ENCODE measurements at places on chromosomes 11 and 22. TPM values are rescaled to one million over a fixed set of nuclear protein-coding genes. Genes with fewer than 3 reads are reported as not detected.

DNA sequence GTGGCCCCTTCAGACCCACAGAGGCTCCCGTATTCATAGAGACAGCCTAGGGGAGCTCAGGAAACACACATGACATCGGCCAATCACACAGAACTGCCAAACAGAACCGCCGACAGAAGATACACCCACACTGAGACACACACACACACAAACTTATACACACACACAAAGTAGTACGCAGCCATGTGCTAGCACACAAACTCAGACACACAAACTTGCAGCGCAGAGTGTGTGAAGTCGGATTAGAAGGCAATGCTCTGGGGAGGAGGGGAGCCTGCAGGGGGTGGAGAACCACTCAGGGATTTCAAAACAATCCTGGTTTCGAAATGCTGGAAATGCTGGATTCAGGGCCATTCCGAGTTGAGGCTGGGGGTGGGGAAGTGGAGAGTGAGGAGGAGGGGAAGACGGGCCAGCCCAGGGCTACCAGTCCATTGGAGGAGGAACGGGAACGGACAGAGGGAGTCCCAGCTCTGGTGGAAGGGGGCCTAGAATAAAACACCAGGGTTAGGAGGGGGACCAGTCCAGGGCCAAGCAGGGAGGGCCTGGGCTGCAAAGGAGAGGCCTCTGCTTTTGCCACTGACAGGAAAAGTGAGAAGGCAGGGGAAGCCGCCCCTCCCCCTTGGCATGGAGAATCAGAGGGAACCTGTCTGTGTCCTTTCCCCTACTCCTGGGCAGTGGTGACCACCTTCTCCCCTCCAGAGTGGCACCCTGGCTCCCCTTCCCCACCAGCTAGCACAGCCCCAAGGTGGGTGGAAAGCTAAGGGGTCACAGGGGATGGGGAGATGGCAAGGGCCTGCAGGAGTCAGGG is 4.4 kb downstream of the BCL9L start:
- peak overlapping the region; percentile 97 for H3K27ac ChIP-seq
- H3K27me3 ChIP-seq = no peaks in the 10 kb centered on the region
- H3K4me3 ChIP-seq = peak overlapping the region; percentile 97
- no peak for DNase-seq

GRCh38 chr11:126280595-126280994 is 2.3 kb upstream of the TIRAP start:
- H3K36me3 ChIP-seq = no peaks in the 10 kb centered on the region
- no peak overlapping the region for H3K4me3 ChIP-seq
- no peaks in the 10 kb centered on the region for H3K4me1 ChIP-seq
- no peak for DNase-seq

DNA sequence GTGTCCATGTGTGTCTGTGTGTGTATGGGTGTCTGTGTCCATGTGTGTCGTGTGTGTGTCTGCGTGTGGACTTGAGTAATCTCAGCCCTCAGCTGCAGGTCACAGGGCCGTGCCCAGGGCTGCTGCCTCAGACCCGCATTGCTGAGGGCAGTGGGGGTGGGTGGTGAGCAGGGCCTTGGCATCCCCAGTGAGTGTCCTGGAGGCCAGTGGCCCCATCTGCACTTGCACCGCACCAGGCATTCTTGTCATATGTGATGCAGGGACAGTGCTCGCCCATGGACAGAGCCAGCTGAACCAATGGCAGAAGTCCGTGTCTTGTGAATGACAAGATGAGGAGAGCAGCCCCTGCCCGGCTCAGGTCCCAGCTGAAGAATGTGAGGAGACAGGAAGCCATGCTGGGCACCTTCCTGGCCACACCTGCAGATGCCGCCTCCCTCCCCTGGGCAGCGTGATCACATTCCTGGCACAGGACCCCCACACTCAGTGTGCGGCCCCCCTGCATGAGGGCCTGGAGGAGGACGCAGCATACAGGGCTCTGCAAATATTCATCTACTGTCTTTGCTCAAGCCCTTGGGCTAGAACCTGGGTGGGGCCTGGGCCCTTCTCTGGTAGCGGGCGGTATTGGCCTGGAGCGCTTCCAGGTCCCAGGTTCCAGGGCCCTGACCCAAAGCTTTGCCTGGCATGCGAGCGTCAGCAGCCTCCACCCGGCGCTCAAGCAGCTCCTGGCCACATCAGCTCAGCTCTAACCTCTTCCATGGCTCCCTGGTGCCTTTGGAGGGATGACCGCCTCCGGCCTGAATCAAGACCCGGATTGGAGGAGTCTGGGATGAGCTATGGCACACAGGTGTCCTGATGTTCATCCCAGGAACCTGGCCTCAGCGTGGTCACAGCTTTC is 3.9 kb downstream of the ALDH3B2 start:
- no peaks in the 10 kb centered on the region for H3K36me3 ChIP-seq
- H3K27me3 ChIP-seq = no peaks in the 10 kb centered on the region
- H3K4me1 ChIP-seq = peaks cover 12% of the 10 kb centered on the region
- DNase-seq = no peak
- H3K27ac ChIP-seq = no peak overlapping the region
- H3K4me3 ChIP-seq = no peak overlapping the region

DNA sequence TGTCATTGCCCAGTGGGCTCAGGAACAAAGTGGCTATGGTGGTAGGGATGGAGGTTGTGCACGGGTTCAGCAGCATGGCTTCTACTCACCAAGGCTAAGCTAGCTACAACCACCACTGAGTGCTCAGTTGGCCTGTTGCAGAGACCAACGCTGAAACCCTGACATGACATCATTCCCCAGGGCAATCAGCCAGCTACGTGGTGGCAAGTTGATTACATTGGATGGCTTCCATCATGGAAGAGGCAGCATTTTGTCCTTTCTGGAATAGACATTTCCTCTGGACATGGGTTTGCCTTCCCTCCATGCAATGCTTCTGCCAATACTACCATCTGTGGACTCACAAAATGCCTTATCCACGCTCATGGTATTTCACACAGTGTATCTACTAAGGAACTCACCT is 634.3 kb downstream of the OPCML start:
- no peak overlapping the region for H3K4me3 ChIP-seq
- no peaks in the 10 kb centered on the region for H3K27me3 ChIP-seq
- no peaks in the 10 kb centered on the region for H3K36me3 ChIP-seq
- no peak overlapping the region for H3K27ac ChIP-seq
- no peaks in the 10 kb centered on the region for H3K4me1 ChIP-seq
- DNase-seq = no peak

GRCh38 chr22:16387088-16387487 is 205.5 kb downstream of the CCT8L2 start:
- no peaks in the 10 kb centered on the region for H3K4me1 ChIP-seq
- no peak overlapping the region for H3K4me3 ChIP-seq
- no peaks in the 10 kb centered on the region for H3K27me3 ChIP-seq
- DNase-seq = no peak

GRCh38 chr11:100735949-100736675 is 49.0 kb downstream of the ARHGAP42 start:
- no peak for DNase-seq
- H3K4me1 ChIP-seq = no peaks in the 10 kb centered on the region
- no peak overlapping the region for H3K4me3 ChIP-seq
- no peak overlapping the region for H3K27ac ChIP-seq
- no peaks in the 10 kb centered on the region for H3K36me3 ChIP-seq

DNA sequence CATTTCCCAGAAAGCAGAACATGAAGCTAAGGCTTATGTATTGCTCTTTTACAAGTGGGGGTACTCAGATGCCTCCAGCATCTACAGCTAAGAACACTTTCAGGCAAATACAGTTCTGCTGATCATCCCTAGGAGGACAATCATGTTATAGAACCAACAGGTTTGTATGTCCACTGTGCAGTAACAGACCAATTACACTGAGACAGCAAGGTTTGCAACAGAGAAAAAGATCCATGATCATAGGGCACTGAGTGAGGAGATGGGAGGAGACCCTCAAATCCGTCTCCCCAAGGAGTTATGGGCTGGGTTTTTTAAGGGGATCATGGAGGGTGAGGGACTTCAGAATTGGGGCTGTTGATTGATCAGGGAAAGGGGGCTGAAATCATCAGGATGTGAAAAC is 39.1 kb upstream of the GRK3 start:
- DNase-seq = no peak
- H3K36me3 ChIP-seq = no peaks in the 10 kb centered on the region
- H3K4me3 ChIP-seq = no peak overlapping the region
- no peaks in the 10 kb centered on the region for H3K4me1 ChIP-seq
- H3K27me3 ChIP-seq = no peaks in the 10 kb centered on the region

DNA sequence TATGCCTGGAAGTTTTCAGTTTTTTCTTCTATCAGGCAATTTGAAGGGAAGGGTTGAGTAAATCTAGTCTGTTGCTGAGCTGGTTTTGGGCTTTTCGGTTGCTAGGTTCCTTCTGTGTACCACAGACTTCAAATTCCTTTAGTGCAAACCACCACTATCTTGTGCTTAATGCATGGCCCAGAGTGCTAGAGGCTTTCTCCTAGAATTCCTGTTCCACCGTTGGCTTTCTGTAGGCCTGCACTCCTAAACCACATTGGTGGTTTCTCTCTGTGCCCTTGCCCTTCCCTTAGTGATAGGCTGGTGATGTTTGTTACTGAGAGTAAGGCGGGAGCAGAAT is 47.1 kb upstream of the CTSC start:
- DNase-seq = no peak
- H3K27me3 ChIP-seq = no peaks in the 10 kb centered on the region
- H3K4me3 ChIP-seq = no peak overlapping the region
- no peaks in the 10 kb centered on the region for H3K36me3 ChIP-seq
- H3K27ac ChIP-seq = no peak overlapping the region

GSTT2B gene
- 16.2 TPM for total RNA-seq

MOGAT2 gene
- total RNA-seq = 0.62 TPM

SPTBN2 gene
- total RNA-seq = 140 TPM

INS gene
- not detected for total RNA-seq

- no peaks in the 10 kb centered on the region for H3K4me1 ChIP-seq
- peak overlapping the region; percentile 15 for H3K27ac ChIP-seq
- no peaks in the 10 kb centered on the region for H3K36me3 ChIP-seq
Measured at GRCh38 chr22:23500508-23501260, 79.4 kb downstream of the IGLL1 start.

C11orf91 gene
- not detected for total RNA-seq

RASD2 gene
- total RNA-seq = 8.0 TPM

FEN1 gene
- 12.8 TPM for total RNA-seq

GRCh38 chr22:29443452-29443851 is 5.1 kb downstream of the RFPL1 start:
- no peak overlapping the region for H3K4me3 ChIP-seq
- H3K27me3 ChIP-seq = no peaks in the 10 kb centered on the region
- no peaks in the 10 kb centered on the region for H3K36me3 ChIP-seq
- H3K4me1 ChIP-seq = no peaks in the 10 kb centered on the region
- DNase-seq = no peak

HDHD5 gene
- 38.7 TPM for total RNA-seq
